Urinary bladder (tissue), 4 donors: ENCODE measurements at places on chromosomes 2 and 18.

- no peak for DNase-seq
These were observed 370.8 kb downstream of the NUP35 start for GRCh38 chr2:183495079-183495478.

DNA sequence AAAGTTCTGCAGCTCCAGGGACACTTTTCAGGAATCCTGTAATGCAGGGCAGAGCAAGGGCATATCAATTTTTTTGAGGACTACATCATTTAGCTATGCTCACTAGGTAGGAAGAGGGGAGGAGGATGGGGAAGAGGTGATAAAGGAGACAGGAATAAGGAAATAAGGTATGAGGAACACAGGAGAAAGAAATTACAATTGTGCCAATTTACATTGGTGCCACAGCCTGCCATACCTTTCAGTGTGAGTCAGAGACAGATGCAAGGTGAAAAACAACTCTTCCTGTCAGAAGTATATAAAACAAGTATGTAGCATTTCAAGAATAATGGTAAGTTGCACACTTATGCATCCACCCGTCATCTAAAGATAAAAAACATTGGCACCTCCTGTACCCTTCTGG is 5.4 kb upstream of the MRPS9 start:
- DNase-seq = no peak

DNA sequence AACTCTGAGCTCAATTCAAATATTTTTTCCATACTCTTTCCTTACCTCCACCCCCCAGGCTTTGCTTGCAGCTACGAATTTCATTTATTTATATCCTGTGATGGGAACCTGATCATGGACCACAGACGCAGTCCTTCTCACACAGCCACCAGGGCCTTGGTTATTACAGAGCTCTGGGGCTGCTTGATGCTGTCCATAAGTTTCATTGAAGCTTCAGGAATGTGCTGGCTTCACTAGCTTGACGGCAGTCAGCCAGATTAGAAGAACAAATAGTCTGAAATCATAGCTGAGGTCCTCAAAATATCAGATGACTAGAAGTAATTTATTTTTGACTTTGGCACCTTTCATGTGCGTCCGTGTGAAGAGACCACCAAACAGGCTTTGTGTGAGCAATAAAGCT is 104.9 kb downstream of the VWA3B start:
- no peak for DNase-seq

- no peak for DNase-seq
These were observed 51.9 kb upstream of the SLC38A11 start for GRCh38 chr2:165007161-165007744.

DNA sequence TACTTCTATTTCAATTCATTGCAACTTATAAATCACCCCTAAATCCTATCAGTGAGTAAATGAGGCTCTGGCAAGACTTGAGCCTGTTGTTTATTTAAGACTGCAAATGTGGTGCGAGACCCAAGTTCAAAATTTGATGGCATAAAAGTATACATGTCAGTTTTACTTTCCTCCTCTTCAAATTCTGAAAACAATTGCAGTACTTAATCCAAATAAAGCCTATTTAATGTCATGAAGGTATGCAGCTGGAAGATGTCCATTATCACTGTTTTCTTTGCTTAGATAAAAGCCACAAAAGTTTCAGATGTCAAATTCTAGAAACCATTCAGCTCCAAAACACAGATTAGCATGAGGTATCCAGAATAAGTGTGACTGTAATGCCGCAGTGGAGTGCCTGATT is 3.3 kb downstream of the APCDD1 start:
- DNase-seq = no peak

- DNase-seq = no peak
These were observed 688.8 kb upstream of the PIK3C3 start for GRCh38 chr18:41266204-41266603.

GRCh38 chr18:45562567-45563479 is 52.5 kb upstream of the SLC14A2 start:
- DNase-seq = no peak

DNA sequence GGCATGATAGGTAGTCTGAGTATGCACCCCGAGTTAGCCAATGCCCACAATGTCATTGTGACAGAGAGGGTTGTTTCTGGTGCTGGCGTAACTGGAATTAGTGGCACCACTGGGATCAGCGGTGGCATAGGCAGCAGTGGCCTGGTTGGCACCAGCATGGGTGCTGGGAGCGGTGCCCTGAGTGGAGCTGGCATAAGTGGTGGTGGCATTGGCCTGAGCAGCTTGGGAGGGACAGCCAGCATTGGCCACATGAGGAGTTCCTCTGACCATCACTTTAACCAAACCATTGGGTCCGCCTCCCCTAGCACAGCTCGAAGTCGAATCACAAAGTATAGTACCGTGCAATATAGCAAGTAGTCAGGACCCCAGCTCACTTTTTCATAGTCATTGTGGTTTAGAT is 21.6 kb upstream of the DSG4 start:
- no peak for DNase-seq
